ENCODE measurements at places on chromosomes 12 and 14.

DNA sequence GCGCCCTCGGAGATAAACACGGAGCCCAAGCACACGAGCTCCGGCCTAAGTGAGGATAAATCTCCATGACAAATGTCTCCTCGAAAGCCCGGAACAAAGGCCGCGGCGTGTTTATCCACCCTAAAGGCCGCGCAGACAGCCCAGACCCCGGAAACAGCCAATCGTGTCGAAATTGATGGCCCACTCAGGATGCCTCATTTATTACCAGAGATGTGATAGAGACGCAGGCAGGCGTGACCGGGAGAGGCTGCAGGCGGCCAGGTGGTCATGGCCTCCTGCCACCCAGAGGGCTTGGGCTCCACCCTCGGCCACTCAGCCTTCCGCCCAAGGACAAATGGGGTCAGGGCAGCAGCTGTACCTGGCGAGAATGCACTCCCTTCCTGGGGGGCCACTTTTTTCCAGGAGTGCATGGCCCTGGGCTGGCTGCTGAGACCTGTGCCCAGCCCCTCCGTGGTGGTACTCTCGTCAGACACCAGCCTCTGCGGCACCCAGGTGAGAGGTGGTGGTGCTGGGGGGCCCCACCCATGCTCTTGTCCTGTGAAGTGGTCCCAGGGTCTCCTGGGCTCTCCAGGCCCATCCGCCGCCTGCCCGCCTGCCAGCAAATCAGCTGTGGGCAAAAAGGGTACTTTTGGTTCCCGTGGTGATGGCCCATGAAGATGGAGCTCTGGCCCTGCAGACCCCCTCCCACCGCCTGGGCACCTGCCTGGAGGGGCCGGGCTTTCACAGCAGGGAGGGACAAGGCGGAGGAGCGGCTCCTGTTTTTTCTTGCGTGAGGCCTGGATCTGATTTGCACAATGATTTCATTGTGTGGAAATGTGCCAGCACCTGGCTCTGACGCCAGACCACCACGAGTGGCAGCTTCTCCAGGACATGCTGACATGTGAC, 211.5 kb upstream of the C14orf180 start:
- no peak for DNase-seq

DNA sequence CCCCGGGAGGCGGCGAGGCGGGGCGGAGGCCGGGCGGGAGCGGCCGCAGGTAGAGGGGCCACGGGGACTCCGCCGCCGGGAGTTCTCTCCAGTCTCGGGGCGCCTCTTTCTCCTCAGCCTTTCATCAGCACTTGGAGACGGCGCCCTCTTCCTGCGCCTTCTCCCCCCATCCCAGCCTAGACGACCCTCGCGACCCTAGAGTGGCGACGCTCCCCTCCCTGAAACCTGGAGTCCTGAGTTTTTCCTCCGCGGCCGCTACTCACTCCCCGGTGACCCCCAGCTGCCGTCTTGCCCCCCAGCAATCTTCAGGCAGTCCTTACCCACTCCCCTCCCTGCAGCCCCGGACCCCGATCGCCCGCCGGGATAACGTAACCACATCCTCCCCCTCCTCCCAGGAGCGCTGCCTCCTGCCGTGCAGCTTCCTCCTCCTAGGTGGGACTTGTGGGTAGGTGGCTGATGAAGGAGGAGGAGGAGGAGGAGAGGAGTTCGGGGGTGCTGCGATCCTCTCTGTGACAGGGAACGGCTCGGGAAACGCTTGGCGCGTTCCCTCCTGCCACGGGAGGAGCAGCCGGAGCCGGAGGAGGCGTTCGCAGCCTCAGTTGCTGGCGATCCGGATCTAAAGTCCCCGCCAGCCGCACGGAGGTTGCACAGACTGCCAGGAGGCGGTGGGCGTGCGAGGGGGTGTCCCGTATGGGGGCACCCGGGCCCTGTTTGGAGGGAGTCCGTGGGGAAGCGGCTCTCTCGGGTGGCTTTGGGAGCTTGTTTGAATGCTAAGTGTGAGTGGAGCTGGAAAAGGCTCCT, 891 bp downstream of the PLEKHA5 start:
- no peak for DNase-seq

GRCh38 chr14:87491816-87492215, 501.2 kb downstream of the GALC start:
- DNase-seq, result no peak

DNA sequence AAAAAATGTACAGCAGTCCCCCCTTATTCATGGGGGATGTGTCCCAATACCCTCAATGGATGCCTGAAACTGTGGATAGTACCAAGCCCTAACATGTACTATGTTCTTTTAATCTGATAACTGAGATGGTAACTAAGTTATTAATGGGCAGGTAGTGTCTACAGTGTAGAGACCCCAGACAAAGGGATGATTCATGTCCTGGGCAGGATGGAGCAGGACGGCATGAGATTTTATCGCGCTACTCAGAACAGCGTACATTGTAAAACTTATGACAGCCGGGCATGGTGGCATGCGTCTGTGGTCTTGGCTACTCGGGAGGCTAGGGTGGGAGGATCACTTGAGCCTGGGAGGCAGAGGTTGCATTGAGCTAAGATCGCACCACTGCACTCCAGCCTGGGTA, 37.1 kb downstream of the KIAA0586 start:
- no peak for DNase-seq

- DNase-seq, result no peak
Measured at GRCh38 chr14:91284791-91285548, 40.5 kb upstream of the GPR68 start.

- no peak for DNase-seq
Measured at GRCh38 chr12:33054371-33054770, 157.8 kb upstream of the PKP2 start.

DNA sequence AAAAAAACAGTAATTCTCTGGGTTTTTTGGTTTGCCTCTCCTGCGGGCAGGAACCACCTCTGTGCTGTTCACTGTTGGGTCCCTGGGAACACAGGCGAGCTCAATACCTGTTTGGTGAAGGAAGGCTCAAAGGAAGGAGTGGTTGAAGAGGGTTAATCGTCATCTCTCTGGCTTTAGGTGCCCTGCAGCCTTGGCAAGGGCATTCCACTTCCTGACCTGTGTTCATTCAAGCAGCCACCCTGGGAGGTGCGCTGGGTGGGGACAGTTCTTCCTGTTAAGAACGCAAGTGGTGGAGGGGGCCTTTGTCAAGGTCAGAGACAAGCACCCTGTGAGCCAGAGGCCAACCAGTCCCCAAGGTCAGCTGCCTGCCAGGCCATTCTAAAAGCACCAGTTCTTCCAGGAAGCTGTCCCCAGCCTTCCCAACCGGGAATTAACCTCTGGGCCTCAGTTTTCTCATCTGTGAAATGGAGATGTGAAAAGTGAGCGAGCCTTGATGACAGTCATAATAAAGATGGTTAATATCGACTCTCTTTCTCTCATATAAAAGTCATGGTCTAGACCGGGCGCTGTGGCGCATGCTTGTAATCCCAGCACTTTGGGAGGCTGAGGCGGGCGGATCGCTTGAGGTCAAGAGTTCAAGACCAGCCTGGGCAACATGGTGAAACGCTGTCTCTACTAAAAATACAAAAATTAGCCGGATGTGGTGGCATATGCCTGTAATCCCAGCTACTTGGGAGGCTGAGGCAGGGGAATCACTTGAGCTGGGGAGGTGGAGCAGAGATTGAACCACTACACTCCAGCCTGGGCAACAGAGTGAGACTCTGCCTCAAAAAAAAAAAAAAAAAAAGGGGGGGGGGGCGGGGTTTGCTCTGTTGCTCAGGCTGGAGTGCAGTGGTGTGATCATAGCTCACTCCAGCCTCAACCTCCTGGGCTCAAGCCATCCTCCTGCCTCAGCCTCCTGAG, 6.1 kb downstream of the RHOF start:
- DNase-seq, result no peak

DNA sequence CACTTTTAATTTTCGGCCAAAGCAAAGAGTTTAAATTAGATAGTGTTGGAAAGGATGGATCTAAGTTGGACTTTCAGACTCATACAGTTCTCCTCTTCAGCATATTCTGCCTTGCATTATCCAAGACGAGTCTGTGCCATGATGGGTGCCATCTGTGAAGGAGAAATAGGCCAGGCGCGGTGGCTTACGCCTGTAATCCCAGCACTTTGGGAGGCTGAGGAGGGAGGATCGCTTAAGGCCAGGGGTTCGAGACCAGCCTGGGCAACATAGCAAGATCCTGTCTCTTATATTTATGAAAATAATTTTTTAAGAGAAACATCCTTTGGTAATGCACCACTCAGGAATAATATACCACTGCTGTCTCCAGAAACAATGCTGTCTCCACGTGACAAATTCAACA, 6.5 kb downstream of the AK7 start:
- no peak for DNase-seq

DNA sequence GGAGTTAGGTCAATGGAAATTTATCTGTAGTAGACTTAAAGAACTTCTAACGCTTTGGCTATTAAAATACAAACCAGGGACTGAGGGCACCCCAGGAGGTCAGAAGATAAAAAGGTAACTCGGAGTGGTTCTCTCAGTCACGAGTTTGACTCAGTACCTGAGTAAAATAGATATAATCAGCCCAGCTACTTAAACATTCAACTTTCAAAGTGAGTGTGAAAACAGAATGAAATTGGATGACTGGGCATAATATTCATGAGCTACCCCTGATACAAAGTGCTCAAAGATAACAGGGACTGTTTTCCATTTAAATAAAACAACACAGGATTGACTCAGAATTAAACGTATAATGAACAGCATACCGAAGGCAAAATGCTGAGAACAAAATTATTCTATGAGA, 75.0 kb downstream of the FOXN3 start:
- DNase-seq, result no peak

- DNase-seq, result no peak
Measured at GRCh38 chr12:12721814-12722434, 4.8 kb downstream of the CDKN1B start.

DNA sequence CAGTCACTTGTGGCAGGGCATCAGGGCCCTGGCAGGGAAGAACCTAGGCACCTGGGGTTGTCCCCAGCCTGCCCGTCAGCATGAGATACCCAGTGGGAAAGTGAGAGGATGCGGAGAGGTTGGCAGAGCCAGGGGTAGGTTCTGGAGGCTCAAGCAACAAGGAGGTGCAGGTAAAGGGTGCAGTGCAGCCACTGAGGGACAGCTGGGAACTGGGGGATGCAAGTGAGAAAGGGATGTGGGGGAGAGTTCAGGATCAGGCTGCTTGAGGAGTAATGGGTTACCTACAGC, 18.7 kb downstream of the VASH1 start:
- DNase-seq, result no peak

GRCh38 chr12:124379379-124379937, 84.6 kb downstream of the RFLNA start:
- DNase-seq, result no peak

DNA sequence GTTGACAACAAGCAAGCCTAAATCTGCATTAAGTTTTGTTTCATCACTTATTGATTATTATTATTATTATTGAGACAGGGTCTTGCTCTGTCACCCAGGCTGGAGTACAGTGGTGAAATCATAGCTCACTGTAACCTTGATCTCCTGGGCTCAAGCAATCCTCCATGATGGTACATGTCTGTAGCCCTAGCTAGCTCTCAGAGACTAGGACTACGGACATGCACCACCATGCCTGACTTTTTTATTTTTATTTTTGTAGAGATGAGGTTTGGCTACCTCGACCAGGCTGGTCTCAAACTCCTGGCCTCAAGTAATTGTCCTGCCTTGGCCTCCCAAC, 35.7 kb upstream of the STK38L start:
- no peak for DNase-seq

DNA sequence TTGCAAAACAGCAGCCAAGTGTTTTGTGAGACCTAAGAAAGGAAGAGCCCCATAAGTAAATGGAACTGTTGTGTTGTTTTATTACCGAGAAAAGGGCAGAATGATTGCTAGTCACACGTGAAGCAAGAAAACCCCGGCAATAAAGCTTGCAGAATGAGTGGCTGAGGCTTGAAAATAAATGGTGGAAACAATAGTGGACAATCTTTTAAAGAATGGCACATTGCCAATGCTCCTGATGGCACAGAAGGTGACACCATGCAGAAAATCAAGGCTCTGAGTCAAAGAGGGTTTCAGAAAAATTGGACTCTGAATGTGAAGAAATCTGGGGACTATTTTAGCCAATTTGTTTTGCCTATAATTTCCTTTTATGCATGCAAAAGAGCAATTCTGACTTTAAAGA, 4.0 kb upstream of the AQP2 start:
- DNase-seq, result no peak
